ENCODE measurements at places on chromosomes 13 and 19. TPM values are rescaled to one million over a fixed set of nuclear protein-coding genes. Genes with fewer than 3 reads are reported as not detected.
A peak's percentile ranks its signal among the peaks of the same experiment; 100 is the strongest.

SIGLECL1 gene
- total RNA-seq, result not detected

ZNF787 gene
- total RNA-seq, result 17.2 TPM

ZNF45 gene
- 11.0 TPM for total RNA-seq

ARMC6 gene
- 11.6 TPM for total RNA-seq

RBM42 gene
- total RNA-seq, result 39.6 TPM

- no peak overlapping the region for H3K4me3 ChIP-seq
- H3K4me1 ChIP-seq, result peaks cover 8% of the 10 kb centered on the region
- peaks cover 3% of the 10 kb centered on the region for H3K36me3 ChIP-seq
- no peaks in the 10 kb centered on the region for H3K27me3 ChIP-seq
- H3K27ac ChIP-seq, result no peak overlapping the region
- DNase-seq, result no peak
Measured at GRCh38 chr13:60441761-60442160, 44.7 kb downstream of the TDRD3 start.

GRCh38 chr19:5147074-5147977 is 178.4 kb downstream of the KDM4B start:
- DNase-seq, result peak; percentile 4
- peaks cover 3% of the 10 kb centered on the region for H3K36me3 ChIP-seq
- no peak overlapping the region for H3K4me3 ChIP-seq
- H3K27ac ChIP-seq, result no peak overlapping the region
- no peaks in the 10 kb centered on the region for H3K4me1 ChIP-seq

- H3K27me3 ChIP-seq, result no peaks in the 10 kb centered on the region
- DNase-seq, result no peak
- no peaks in the 10 kb centered on the region for H3K4me1 ChIP-seq
- H3K27ac ChIP-seq, result no peak overlapping the region
- H3K4me3 ChIP-seq, result no peak overlapping the region
- H3K36me3 ChIP-seq, result no peaks in the 10 kb centered on the region
Measured at GRCh38 chr13:93309886-93310523, 83.4 kb downstream of the GPC6 start.

GRCh38 chr19:39237200-39238184 is 7.3 kb downstream of the IFNL3 start:
- H3K27ac ChIP-seq, result peak overlapping the region; percentile 32
- H3K4me3 ChIP-seq, result peak overlapping the region; percentile 80
- no peaks in the 10 kb centered on the region for H3K36me3 ChIP-seq
- peak; percentile 12 for DNase-seq
- H3K27me3 ChIP-seq, result peaks cover 5% of the 10 kb centered on the region
- peaks cover 21% of the 10 kb centered on the region for H3K4me1 ChIP-seq

GRCh38 chr19:30682999-30683536 is 310.9 kb downstream of the ZNF536 start:
- H3K4me1 ChIP-seq, result no peaks in the 10 kb centered on the region
- no peak overlapping the region for H3K4me3 ChIP-seq
- peaks cover 65% of the 10 kb centered on the region for H3K27me3 ChIP-seq
- H3K36me3 ChIP-seq, result no peaks in the 10 kb centered on the region
- no peak overlapping the region for H3K27ac ChIP-seq

GRCh38 chr13:31638577-31638976 is 100.7 kb upstream of the RXFP2 start:
- H3K27me3 ChIP-seq, result no peaks in the 10 kb centered on the region
- no peak overlapping the region for H3K27ac ChIP-seq
- no peak overlapping the region for H3K4me3 ChIP-seq
- DNase-seq, result no peak
- no peaks in the 10 kb centered on the region for H3K36me3 ChIP-seq
- H3K4me1 ChIP-seq, result no peaks in the 10 kb centered on the region

GRCh38 chr19:31947436-31948115 is 397.8 kb upstream of the ZNF507 start:
- no peak overlapping the region for H3K4me3 ChIP-seq
- peaks cover 7% of the 10 kb centered on the region for H3K27me3 ChIP-seq
- no peaks in the 10 kb centered on the region for H3K4me1 ChIP-seq
- DNase-seq, result no peak

GRCh38 chr19:16224293-16225045 is 26.8 kb downstream of the AP1M1 start:
- DNase-seq, result no peak
- H3K27ac ChIP-seq, result peak overlapping the region; percentile 47
- peaks cover 6% of the 10 kb centered on the region for H3K36me3 ChIP-seq
- H3K4me3 ChIP-seq, result no peak overlapping the region

GRCh38 chr19:49497047-49497788 is 984 bp downstream of the RPS11 start:
- peak overlapping the region; percentile 100 for H3K4me3 ChIP-seq
- H3K27ac ChIP-seq, result peak overlapping the region; percentile 99
- DNase-seq, result peak; percentile 72
- peaks cover 25% of the 10 kb centered on the region for H3K36me3 ChIP-seq

DNA sequence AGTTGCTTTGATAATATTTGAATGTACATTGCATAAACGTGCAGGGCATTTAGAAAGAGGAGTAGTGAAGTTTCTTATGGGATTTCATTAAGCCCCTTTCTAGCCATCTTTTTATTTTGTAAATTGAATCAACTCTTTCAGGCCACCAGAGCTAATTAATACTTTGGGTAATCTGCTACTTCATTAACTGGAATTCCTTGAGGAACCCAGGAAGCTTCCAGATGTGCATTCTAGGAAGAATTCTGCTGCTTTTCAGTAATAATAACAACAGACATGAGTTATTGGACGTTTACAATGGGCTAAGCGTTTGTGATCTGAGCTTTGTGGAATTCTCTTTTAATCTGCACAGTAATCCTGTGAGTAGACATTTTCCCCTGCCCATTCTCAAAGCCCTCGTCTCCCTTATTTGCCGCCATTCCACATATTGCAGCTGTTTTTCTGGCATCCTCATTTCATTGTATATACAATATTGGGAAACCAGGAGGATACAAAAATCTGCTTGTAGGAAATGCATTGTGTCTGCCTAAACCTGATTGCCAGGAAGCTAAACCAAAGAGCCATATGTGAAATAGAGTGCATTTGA is 103.9 kb downstream of the HS6ST3 start:
- DNase-seq, result no peak
- H3K4me3 ChIP-seq, result no peak overlapping the region
- no peak overlapping the region for H3K27ac ChIP-seq
- H3K36me3 ChIP-seq, result no peaks in the 10 kb centered on the region
- H3K27me3 ChIP-seq, result no peaks in the 10 kb centered on the region
- no peaks in the 10 kb centered on the region for H3K4me1 ChIP-seq

- peak overlapping the region; percentile 83 for H3K27ac ChIP-seq
- peaks cover 29% of the 10 kb centered on the region for H3K4me1 ChIP-seq
- peak overlapping the region; percentile 78 for H3K4me3 ChIP-seq
- peaks cover 5% of the 10 kb centered on the region for H3K36me3 ChIP-seq
- DNase-seq, result no peak
Measured at GRCh38 chr19:16197188-16197621, 506 bp upstream of the AP1M1 start.

DNA sequence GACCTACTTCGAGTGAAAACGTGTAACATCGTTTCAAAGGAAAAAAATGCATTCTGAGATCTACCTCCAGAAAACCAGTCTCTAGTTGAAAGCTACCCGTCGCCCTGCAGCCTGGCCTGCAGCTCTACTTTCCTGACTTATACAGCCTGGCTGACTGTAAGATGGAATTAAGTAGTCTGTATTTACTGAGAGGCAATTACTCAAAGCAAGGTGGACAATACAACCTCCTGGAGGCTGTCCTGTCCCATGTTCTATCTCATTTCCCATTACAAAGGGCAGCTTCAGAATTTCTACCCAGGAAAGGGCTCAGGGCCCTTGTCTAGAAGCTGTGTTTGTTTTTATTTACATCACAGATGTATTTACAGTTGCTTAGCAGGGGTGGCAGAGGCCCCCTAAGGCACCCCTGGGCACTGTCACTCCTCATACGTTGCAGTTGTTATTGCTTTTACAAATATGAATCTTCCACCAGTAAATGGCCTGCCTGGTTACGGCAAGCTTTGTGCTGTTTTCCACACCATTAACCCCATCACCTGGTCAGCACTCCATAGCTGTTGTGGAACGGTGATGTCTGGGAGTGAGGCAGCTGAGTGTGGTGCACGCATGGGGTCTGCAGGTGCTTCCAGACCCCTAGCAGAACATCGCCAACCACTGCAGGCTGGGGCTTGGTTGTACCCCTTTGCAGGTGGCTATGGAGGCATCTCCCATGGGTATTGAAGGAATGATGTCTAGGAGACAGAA is 46.3 kb upstream of the MTIF3 start:
- H3K27me3 ChIP-seq, result peaks cover 5% of the 10 kb centered on the region
- no peak for DNase-seq
- H3K36me3 ChIP-seq, result no peaks in the 10 kb centered on the region
- no peaks in the 10 kb centered on the region for H3K4me1 ChIP-seq

DNA sequence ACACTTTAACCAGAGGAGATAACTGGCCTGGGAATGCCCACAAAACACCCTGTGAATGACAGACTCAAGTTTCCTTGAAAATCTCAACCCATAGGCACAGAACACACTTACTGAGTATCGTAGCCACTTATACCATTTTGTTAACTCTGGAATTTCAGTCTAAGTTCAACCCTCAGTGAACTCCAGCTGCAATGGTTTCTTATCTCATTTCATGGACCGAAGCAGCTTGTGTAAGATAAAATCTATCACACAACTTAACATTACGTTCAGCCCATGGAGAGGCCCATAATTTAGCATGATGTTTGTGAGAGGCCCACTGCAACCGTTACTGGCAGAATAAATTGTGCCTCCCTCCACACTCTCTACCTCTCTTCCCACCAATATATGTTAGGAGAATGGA is 323.0 kb downstream of the DNAJC15 start:
- H3K27ac ChIP-seq, result no peak overlapping the region
- peaks cover 69% of the 10 kb centered on the region for H3K27me3 ChIP-seq
- H3K4me3 ChIP-seq, result no peak overlapping the region
- no peaks in the 10 kb centered on the region for H3K4me1 ChIP-seq

DNA sequence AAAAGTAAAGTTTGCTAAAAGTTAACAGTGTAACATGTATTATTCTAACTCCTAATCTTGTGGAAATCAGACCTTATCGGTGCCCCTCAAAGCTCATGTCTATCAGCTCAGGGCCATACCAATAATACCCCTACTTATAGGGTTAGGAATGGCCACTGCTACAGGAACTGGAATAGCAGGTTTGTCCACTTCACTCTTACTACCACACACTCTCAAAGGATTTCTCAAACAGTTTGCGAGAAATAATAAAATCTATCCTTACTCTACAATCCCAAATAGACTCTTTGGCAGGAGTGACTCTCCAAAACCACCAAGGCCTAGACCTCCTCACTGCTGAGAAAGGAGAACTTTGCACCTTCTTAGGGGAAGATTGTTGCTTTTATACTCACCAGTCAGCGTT is 1677.7 kb downstream of the OLFM4 start:
- H3K36me3 ChIP-seq, result no peaks in the 10 kb centered on the region
- DNase-seq, result no peak
- H3K4me3 ChIP-seq, result no peak overlapping the region
- no peak overlapping the region for H3K27ac ChIP-seq
- H3K27me3 ChIP-seq, result no peaks in the 10 kb centered on the region
- H3K4me1 ChIP-seq, result no peaks in the 10 kb centered on the region

DNA sequence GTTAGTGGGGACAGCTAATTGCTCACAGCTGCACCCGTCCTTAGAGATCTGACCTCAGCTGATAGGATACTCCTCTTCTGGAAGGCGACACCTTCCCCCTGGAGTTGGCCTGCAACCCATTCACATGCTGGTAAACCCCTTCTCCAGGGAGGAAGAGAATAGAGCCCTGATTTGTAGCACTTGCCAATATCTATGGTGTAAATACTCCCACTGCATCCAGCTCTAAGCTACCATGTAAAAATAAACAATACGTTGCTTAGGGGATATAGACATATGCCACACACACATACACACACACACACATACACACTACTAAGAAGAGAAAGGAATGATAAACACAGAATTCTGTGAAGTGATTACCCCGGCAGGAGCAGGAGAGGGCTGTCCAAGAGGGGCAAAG is 49.4 kb upstream of the KCTD15 start:
- DNase-seq, result no peak
- H3K36me3 ChIP-seq, result no peaks in the 10 kb centered on the region
- no peak overlapping the region for H3K4me3 ChIP-seq
- peak overlapping the region; percentile 34 for H3K27ac ChIP-seq
- H3K27me3 ChIP-seq, result peaks cover 50% of the 10 kb centered on the region
- H3K4me1 ChIP-seq, result no peaks in the 10 kb centered on the region

DNA sequence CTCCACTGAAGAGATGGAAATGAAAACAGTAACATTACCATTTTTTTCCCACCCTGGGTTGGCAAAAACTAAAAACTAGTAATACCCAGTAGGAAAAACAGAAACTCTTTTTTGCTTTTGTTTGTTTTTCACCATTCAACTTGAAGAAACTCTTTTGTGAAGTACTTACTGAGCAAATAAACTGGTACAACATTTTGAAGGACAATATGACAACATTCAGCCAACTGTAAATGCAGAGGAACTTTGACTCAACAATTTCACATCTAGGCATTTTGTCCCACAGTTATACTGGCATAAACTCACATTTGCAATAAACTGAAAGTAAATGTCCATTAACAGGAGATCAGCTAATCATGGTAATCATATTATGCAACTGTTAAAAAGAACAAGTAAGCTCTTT is 152.5 kb downstream of the RNF17 start:
- H3K36me3 ChIP-seq, result no peaks in the 10 kb centered on the region
- no peak for DNase-seq
- no peak overlapping the region for H3K27ac ChIP-seq
- no peak overlapping the region for H3K4me3 ChIP-seq

DNA sequence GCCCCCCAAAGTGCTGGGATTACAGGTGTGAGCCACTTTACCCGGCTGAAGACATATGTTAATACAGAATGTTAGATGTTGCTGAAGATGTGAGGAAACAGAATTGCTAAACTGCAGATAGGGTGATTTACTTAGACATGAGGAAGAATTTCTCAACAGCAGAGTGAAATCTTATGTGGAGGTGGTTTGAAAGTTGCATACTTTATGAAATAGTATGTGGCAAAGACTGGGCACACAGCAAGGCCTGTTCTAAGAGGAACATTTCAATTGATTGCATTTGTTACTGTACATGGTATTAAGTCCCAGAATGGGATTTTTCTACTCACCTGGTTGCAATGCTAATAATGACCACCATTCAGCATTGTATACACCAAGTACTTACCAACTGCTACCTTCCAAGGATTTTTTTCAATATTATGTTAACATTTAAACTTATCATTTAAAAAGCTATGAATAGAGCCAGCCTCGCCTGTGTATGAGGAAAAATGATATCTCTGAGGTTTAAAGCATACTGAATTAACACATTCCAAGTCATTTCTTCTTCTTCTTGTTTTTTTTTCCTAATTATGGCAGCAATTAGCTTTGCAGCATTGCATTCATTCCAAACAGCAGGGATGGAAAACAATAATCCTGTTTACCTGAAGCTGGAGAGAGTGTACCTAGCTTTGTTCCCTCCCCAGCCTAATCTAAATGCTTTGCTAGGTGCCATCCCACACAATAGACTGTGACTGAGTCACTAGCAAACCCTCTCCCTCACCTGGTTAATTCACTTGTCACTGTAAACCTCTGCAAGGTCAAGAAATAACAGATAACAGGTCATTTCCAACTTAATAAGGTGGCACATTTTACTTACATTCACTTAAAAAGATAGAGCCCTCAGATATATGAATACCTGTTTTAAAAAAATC is 19.4 kb upstream of the KLF5 start:
- DNase-seq, result no peak
- no peak overlapping the region for H3K4me3 ChIP-seq
- no peak overlapping the region for H3K27ac ChIP-seq
- H3K4me1 ChIP-seq, result no peaks in the 10 kb centered on the region
- H3K36me3 ChIP-seq, result no peaks in the 10 kb centered on the region
- H3K27me3 ChIP-seq, result no peaks in the 10 kb centered on the region

Data from T-helper 17 cell (primary cell).